ENCODE measurements at places on chromosomes 6 and 20.
A peak's percentile ranks its signal among the peaks of the same experiment; 100 is the strongest.

- peak; percentile 44 for DNase-seq
These were observed 124.8 kb downstream of the AHI1 start for GRCh38 chr6:135372758-135373157.

GRCh38 chr6:170124150-170124549 is 166.7 kb downstream of the DLL1 start:
- no peak for DNase-seq

GRCh38 chr6:16972535-16972934 is 129.3 kb upstream of the STMND1 start:
- no peak for DNase-seq

GRCh38 chr6:154258064-154258757 is 98.4 kb downstream of the IPCEF1 start:
- no peak for DNase-seq

DNA sequence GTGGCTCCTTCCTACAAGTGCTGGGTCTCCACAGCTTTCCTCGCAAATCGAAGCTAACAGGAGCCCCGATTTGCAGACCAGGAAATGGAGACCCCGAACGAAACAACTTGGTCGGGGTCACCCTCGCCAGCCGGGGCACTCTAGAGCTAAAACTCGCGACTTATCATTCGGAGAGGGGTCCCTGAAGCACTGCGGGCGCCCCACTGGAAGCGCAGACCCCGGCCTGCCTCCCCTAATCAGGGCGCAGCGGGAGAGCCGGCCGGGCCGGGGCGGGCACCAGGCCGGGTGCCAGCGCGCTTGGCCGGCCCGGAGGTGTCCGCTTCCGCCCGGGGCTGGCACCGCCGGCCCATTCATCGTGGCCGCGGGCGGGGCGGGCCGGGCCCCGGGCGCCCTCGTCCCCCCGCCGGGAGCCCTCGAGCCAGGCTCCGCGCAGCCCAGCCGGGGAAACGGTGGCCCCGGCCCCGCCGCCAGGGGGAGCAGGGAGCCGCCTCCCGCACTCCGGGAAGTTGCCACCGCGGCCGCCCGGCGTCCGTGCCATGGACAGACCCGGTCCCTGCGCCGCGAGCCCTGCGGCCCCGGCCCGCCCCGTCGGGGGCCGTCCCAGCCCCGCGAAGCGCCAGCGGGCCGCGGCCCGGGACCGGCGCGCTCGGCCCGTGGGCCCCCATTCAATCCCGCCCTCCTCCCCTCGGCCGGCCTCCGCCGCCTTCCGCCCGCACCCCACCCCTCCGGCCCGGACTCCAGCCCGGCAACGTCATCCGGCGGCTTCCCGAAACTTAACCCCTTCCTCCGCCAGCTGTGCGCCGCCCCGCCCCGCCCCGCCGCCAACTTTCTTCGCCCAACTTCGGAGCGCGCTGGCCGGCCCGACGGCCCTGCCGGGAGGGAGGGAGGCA is 961 bp downstream of the RRBP1 start:
- peak; percentile 75 for DNase-seq

DNA sequence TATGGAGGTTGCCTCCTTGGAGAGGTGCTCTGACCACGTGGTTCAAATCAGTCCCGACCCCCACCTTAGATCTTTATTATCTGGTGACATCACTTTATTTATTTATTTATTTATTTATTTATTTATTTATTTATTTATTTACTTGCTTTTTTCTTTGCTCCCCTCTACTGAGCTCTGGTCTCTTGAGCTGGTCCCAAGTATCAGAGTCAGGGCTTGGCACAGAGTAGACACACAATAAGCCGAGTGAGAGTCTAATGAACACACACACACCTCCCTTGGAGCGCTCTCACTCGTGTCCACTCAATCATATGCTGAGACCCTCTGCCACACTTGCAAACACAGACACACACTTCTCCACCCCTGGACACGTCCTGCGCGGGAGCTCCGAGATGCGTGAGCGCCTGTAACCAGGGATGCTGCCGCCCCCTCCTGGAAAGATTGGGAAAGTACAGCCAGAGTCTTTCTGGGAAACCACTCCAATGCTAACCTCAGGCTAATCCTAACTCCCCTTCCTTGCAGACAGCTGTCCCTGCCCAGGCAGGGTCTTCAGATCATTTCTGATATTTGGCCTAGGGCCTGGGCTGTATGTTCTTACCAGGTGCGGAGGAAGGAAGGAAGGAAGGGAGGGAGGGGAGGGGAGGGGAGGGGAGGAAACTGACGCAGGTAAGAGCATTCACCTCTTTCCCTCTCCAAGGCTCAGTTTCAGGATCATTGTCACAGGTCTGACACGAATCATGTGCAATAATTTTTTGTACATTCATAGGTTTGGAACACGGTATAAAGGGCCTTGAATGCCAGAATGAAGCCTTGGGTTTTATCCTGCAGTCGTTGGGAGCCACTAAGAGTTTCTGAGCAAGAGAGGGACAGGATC is 70.9 kb downstream of the STK35 start:
- peak; percentile 48 for DNase-seq

- peak; percentile 37 for DNase-seq
These were observed 551 bp downstream of the SYNCRIP start for GRCh38 chr6:85641897-85642773.

GRCh38 chr6:53048431-53049195 is 16.6 kb upstream of the FBXO9 start:
- peak; percentile 91 for DNase-seq

DNA sequence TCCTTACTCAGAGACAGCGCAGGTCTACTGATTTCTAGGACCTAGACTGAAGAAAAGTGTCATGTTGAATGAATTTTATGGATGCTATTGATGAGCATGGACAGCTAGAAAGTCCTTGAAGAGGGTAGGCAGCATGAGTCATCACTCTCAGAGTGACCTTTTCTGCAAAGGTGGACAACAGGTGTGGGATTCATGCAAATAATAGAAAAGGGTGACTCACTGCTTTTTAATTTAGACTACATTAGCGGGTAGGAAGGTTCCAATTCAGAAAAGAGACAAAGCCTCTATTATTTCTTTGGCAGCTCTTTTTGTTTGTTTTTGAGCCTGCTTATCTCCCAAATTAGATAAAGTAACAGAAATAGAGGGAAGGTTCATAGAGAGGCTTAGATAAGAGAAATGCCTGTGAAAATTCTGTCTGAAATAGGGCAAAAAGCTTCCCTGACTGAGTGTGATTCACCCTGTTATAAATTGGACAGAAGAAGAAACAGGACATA is 191.4 kb downstream of the TENT5A start:
- DNase-seq: peak; percentile 15

DNA sequence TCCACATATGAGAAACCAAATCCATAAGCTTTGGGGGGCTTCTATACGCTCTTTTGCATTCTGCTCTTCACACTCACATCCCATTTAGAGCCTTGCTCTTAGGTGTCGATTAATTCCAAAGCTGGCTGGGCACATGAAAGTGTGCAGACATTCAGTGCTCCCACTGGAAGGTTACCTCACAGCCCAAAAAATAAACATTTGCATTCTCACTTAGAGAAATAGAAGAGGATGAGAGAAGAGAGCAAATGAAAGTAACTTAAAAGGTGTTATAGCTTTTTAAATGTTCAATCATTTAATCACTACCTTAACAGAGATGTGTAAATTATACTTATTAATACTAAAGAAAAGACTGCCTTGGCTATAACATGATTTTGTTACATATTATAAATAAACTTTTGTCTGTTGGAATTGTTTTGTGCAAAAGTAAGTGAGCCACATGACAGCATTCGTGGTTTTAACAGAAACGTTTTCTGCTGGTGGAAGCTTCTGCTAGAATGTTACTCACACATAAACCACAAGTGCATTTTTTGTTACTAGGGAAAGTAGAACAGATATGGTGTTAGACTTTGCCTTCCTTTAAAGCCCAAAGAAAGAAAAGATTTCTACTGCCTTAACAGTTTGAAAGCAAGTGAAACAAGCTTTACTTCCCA is 116.7 kb downstream of the SIM1 start:
- peak; percentile 88 for DNase-seq

DNA sequence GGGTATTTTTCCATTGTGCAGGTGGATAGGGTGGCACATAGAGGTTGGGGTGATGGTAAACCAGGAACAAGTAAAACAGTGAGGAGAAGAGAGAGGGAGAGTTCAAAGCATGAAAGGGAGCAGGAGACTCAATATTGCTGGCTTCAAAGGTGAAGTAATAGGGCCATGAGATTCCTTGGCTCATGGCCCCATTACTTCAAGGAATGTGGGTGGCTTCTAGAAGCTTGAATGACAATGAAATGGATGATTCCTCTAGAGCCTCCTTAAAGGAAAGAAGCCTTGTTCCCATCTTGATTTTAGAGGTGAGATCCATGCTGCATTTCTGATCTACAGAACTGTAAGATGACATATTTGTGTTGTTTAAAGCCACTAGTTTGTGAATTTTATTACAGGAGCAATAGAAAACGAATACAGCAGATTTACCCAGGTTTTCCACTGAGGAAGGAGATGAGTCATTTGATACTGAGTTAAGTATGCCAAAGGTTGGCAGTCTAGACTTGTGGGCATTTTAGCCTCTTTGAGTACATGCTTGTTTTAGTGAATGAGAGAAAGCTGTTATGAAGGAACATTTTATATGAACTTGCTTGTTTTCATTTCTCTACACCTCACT is 110.4 kb downstream of the PLCB4 start:
- peak; percentile 63 for DNase-seq

- peak; percentile 65 for DNase-seq
These were observed 109.1 kb downstream of the UTRN start for GRCh38 chr6:144394210-144394609.

DNA sequence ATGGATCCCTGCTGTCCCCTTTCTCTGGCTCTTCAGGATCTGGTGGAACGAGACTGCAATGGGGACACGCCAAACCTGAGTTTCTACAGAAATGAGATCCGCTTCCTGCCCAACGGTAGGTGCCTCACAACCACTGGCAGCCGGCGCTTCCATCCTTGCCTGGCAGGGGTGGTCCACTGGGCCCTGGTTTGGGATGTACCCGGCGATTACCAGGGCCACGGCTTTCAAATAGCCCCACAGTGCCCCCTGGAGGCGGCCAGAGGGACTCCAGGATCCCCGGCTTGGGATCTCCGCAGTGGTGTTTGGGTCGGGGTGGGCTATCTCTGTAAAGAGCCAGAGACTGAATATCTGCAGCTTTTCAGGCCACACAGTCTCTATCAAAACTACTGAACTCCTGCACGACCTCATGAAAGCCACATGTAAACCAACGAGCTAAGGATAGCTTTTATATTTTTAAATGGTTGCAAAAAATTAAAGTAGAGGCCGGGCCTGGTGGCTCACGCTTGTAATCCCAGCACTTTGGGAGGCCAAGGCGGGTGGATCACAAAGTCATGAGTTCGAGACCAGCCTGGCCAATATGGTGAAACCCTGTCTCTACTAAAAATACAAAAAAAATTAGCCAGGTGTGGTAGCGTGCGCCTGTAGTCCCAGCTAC is 3.7 kb downstream of the OGFR start:
- DNase-seq: peak; percentile 41

DNA sequence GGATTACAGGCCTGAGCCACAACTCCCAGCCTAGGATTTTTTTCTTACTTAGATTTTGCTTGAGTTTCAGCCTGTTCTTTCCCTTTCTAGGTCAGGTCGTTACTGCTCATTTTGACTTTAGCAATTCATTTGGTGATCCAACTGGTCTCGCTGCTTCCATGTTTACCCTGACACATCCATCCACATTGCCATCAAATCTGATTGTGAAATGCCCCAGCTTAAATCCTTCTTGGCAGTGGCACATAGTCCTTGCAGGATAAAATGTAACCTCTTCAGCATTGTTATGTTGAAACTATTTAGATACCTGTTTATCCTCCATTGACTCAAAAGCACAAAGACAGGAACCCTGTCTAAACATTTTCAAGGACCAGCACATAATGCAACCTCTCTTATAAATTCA is 77.2 kb downstream of the DNAH8 start:
- no peak for DNase-seq

DNA sequence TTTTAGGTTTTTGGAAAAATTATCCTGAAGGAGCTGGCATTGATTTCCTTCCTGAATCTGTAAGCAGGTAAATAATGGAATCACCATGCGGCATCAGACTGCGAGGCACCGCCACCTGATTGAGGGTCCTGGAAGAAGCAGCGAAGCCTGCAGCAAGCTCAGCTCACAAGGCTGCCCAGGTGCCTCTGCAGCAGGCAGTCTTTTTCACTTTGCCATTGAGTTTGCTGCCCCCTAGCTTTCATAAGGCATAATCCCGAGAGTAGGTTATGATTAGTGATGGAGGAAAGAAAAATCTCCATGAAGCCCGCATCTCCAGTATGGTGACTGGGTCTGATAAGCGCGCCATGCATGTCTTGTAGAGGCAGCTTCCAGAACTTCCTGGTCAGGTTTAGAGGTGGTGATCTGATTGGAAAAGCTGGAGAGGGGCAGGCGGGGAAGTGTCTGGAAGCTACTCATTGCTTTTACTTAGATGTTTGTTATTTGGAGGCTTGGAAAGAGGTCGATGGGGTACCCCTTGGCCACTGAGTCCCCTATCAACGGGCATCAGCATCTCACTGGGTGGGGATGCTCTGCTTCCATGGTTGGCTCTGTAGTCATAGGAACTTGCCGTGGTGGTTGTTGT is 26.7 kb downstream of the IYD start:
- DNase-seq: peak; percentile 55

DNA sequence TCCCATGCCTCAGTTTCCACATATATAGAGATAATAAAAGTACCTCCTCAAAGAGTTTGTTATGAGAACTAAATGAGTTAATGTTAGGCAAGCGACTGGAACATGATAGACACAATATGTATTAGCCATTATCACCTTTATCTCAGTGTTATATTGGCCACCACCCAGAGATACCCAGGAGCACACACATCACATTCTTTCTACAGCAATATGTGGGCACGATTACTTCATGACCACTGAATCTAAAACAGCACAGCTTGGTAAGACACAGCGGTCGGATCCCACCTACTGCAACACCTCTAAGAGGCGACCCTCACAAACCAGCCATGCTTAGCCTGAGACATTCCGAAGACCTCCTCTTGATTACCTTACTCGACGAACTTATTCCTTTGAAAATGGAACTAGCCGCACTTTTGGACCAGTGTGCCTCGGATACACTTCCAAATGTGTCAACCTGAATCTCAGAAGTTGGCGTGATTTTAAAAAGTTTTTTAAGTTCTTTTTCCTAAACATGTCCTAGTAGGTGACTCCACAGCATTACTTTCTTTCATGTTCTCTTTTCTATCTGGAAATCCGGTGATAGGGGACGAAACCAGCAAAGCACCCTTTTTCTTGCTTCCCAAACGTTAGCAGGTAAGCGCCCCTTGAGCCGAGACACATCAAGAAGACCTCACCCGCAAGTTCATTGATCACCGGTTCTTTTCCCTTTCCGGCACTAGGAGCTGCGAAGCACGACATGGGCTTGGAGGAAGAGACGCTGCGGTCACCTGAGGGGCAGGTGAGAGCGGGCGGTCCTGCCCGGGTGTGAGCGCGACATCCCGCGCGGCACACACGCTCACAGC is 923 bp downstream of the GMDS start:
- DNase-seq: no peak

DNA sequence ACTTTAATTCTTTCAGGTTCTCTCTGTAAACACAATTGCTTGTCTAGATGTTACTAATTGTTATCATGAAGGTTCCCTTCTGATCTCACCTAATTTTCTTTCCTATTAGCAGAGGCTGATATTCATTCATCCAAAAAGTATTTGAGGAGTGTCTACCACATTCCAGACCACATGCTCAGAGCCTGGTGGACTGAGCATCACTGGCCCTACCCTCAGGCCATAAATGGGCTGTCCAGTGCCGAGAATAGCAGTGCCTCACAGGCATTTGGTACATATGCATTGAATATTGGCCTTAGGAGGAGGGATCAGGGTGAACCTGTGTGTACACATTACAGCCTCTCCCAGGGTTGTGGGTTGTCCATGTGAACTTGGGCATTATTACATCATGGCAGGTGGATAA is 40.4 kb upstream of the PRELID3B start:
- DNase-seq: no peak

Measured in astrocyte of the spinal cord (primary cell).